ENCODE measurements at places on chromosomes 16 and 17.

DNA sequence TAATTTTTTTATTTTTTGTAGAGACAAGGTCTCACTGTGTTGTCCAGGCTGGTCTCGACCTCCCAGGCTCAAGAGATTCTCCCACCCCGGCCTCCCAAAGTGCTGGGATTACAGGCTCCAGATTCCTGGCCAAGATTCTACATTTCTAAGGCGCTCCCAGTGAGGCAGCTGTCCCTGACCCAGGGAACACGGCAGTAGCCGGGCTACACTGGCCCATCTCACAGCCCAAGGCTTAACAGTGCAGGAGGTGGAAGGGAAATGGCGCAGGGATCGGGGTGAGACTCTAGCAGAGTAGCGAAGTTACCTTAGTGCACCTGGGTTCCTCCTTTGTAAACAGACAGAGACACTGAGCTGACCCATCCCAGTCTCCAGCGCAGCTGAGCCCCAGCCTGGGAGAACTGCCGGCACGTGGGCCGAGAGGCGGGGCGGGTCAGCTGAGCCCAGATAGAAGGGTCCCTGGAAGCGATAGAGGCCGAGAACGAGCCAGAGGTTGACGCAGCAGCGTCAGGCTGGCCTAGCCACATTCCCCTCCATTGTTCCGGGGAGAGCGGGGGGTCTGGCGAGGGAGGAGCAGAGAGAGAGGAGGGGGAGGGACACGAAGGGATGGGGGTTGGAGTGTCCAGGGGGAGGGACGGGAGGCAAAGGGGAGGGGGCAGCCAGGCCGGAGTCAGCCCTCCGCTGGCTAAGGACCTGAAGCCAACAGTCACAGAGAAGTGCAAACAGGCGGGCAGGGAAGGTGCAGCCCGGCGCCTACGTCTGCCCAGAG, 2.5 kb downstream of the CARHSP1 start:
- DNase-seq = no peak

DNA sequence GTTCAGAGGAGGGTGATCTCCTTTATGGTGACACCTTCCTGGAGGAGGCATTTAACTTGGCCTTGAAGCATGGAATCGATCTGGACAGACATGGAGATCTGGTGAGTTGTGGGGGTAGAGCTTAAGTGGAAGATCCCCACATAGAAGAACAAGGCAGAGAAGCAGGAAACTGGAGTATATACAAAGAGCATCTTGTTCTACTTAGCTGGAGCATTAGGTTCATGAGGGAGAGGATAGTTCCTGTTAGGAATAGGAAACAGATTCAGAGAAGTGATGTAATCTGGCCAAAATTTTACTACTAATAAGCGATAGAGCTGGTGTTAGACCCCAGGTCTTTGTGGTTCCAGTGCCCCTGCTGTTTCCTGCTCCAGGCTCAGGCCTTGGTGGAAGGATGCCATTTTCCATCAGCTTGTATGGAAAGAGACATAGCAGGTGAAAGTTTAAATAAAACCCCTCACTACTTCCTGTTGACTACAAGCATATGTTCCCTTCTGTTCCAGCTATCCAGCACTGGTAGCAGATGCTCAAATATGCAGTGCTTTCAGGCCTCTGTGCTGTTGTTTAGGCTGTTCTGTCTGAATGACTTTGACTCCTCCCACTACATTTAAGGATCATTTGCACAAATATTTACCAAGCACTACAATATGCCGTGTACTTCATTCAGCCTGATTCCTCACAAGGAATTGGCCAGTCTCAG, 9.4 kb downstream of the RPAIN start:
- no peak for DNase-seq

DNA sequence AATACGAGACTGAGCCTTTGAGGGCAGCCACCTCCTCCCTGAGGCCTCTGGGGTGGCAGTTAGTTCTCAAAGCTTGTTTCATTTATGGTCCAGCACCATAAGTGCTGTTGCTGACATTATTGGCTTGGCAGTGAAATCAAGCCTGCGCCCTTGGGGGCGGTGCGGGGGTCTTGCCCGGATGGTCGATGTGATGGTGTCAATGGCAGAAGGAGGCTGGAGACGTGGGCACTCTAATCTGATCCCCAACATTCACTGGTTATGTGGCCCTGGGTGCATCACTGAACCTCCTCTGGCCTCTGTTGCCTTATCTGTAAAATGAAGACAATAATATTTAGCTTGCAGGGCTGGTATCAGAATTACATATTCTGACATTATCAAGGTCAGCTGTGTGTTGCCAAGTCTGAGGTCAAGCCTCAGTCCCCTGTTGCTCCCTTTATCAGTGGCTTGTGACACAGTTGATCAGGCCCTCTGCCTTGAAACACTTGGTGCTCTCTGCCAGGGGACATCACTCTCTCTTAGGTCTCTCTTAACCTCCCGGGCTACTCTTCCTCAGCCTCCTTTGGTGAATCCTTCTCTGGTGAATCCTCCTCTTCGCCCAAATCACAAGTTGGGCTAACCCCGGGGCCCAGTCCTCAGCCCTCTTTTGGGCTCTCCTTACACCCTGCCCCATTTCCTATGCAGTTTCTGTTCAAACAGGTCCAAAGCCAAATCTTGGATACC, 11.8 kb upstream of the TMEM220 start:
- DNase-seq = no peak

GRCh38 chr16:76756423-76756822, 434.6 kb upstream of the MON1B start:
- DNase-seq = no peak

DNA sequence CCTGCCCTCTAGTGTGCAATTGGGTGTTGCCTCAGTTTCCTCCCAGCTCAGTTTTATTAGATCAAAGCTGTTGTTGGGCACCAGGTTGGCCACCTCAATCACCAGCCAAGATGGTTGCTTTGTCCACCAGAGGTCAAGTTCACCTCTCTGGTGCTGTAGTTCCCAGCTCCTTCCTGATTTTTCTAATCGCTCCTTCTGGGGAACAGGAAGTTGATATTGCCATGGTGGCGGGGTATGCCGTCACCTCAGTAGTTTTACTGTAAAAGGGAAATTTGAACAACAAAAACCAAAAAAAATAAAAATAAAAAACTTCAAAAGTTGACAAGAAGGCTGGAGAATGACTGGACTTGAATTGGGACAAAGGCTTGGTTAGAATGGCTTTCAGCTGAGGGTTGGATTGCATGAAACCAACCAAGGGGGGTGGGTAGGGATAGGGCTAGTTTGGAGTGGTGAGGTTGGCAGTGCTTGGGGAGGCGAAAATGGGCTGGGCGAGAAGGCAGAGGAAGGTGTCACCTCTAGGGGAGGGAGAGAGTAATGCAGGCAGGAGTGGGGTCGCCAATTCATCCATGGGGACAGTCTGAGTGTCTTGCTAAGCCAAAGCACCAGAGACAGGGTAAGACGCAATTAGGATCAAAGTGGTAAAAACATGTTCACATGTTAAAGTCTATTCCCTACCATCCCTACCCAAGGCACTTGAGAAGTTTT, 6.2 kb downstream of the EFNB3 start:
- DNase-seq = no peak

- DNase-seq = no peak
These were observed 19.8 kb upstream of the MAPK3 start for GRCh38 chr16:30142672-30143346.

GRCh38 chr17:51435641-51436091, 175.3 kb downstream of the UTP18 start:
- no peak for DNase-seq
